T1000 (cell line): ENCODE measurements at places on chromosomes 6 and 20.

DNA sequence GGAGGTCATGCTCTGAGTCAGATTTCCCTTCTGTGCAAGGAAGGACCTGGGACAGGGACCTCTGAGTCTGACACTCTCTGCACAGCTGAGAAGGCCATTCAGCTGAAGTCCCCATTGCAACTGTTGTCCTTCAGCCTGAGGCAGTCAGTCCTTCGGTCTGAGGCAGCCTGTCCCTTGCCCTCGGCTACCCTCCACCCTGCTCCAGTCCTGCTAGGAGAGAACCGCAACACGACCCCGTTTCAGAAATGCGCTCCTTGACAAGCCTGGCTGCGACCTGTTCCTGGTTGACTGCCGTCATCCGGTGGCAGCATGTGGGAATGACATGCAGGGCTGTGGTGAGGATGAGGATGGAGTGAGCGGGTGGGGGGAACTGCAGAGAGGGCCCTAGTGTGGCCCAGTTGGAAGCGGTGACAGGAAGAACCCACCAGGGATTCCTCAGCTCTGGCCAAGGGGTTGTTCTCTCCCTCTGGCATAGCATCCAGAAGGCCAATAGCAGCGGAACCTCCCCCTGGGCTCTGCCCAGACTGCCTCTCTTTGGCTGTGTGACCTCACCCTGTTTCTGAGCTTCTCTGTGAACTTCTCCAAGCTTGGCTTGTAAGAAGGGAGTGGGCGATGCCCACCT lies 40.3 kb upstream of the ANGPT4 start:
- DNase-seq, result no peak

GRCh38 chr6:13250703-13251102 lies 77.6 kb downstream of the TBC1D7 start:
- no peak for DNase-seq

DNA sequence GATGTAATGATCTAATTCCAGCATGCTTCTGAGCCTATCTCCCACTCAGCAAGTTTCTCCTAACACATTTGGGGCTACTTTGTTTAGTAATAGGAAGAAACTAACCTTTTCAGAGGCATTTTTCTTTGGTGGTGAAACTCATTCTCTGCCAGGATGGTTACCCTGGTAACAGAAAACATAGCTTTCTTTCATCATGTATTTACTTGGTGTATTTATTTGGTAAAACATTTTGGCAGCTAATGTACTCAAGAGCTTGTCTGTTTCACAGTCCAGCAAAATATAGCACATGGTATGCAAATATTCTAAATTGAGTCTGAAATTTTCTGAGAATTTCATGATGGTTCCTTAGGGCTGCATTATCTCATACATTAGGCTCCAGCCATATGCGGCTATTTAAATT lies 100.0 kb downstream of the SLC35B3 start:
- no peak for DNase-seq

DNA sequence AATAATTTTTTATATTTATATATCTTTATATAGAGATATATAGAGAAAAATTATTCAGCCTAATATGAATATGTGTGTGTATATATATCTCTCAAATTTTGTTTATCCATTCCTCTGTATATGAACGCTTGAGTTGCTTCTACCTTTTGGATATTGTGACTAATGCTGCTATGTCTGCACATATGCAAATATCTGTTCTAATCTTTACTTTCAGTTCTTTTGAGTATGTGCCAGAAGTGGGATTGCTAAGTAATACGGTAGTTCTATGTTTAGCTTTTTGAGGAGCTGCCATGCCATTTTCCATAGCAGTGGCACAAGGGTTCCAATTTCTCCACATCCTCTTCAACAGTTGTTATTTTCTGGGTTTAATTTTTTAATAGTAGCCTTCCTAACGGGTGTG lies 72.8 kb upstream of the CEP85L start:
- DNase-seq, result no peak

GRCh38 chr20:39699166-39699725 lies 737.1 kb downstream of the DHX35 start:
- DNase-seq, result no peak

DNA sequence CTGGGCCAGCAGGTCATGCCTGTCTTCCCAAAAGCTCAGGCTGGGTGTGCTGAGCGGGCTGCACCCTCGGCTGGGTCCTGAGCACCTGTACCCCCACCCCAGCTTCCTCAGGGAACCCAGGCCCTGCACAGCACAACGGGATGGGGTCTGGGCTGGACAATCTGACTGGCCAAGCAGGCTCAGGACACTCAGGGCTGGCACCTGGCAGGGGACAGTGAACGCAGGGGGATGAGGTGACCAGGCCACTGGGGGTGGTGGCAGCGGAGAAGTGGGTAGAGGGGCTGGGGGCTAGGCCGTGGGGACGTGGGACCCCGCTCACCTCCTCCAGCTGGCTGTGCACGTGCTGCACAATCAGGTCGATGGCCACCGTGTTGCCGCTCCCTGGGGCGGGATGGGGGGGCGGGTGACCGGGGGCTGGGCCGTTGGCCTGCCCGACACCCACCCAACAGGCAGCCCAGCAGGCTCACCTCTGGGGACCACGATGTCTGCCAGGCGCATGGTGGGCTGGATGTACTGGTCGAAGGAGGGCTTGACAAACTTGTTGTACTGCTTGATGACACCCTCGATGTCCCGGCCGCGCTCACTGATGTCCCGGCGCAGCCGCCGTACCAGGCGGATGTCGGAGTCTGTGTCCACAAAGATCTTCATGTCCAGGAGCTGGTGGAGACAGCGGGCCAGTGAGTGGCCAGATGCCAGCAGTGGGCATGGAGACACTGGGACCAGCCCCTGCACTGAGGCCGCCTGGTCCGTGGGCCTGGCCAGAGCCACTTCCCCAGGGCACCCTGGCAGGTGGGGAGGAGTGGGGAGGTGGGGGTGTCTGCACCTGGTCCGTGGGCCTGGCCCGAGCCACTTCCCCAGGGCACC lies 11.9 kb downstream of the UCKL1 start:
- no peak for DNase-seq

DNA sequence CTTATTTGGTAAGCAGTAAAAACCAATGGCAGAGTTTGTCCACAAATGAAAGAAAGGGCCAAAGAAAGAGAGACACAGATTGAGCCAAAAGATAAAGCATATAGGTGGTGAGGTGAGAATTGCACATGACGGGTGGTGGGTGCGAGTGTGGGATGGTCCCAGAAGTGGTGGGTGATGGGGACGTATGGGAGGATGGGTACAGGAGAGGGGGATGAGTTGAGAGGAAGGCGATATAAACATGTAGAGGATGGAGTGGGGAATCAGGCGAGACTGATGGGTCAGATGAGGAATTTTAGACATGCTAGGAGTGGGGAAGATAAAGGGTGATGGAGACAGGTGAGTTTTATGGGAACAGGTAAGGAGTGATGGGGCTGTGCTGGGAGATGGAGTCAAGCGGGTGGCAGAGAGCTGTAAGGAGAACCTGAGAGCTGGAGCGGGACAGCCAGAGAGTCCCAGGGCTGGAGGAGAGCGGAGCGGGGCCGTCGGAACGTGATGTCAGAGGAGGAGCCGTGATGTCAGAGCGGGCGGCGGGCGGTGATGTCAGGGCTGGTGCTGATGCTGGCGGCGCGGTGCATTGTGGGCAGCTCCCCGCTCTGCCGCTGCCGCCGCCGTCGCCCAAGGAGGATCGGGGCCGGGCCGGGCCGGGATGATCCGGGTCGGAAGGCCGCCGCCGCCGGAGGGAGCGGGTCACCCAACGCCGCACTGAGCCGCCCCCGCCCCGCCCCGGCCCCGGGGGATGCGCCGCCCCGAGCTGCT lies at the start of gene TTBK1:
Gene TTBK1 (plus strand): TSS at position 574 of the 756 bp plus-strand sequence. CDS start 3,180 bp downstream, outside the sequence.
- DNase-seq, result no peak

GRCh38 chr6:7241160-7241559 lies 71.8 kb downstream of the SSR1 start:
- no peak for DNase-seq

- DNase-seq, result no peak
Observed at GRCh38 chr20:44649126-44649525, 2.4 kb downstream of the ADA start.

GRCh38 chr6:16482702-16483314 lies 244.4 kb downstream of the GMPR start:
- DNase-seq, result no peak

GRCh38 chr20:58598211-58599015 lies 52.7 kb upstream of the STX16 start:
- no peak for DNase-seq

GRCh38 chr6:69865126-69865525 lies 1.2 kb upstream of the COL19A1 start:
- DNase-seq, result no peak

DNA sequence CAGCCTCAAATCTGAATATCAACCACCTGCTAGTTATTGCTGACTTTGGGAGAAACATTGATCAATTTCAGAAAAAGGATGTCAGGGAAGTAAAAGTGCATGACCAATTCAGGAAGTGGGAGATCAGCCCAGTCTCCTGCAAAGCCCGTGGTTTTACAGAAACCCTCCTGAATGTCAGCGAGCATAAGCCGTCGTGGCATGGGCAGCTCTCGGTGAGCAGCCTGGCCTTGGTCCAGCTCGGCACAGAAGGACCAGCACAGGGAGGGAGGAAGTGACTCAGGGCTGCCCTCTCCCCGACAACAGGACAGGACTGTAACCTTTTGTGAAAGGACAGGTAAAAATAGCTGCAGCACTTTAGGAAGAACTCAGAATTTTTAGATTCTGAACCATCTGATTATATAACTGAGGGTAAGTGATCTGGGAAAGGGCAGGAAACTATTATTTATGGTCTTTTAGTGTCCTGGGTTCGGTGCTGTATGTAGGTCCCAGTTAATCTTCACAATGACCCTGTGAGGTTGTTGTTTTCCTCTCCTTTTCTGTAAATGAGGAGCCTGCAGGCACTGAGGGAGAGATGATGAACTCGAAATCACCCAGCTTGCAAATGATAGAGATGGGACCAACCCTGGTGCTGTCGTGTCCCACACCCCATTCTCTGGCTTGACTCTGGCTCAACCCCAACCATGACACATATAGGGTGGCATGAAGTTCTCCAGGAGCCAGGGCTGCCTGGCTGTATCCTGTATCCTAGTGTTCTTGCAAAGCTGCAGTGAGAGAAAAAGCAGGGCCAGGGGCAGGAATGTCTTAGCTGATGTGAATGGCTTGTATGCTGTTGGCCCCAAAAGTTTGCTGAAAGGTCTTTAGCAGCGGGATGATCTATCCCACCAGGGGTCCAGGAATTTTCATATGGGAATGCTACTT lies 37.6 kb downstream of the NRN1 start:
- DNase-seq, result no peak

DNA sequence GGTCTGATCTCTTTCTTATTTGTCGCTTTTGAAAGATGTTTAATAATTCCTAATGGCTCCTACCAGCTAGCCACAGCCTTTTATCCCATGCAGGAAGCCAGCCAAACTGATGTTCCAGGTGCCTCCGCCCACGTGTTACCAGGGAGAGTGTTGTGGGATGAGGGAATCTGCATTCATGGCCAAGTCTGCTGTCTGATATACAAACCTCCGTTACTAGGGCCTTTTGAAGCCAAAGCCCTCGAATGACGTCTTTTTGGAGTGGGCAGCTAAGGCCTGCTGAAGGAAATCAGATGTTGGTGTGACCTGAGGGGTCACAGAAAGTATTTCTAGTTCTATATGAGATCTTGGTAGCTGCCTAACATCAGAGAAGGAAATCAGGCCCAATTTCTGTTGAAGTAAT lies 21.3 kb downstream of the STK35 start:
- no peak for DNase-seq

DNA sequence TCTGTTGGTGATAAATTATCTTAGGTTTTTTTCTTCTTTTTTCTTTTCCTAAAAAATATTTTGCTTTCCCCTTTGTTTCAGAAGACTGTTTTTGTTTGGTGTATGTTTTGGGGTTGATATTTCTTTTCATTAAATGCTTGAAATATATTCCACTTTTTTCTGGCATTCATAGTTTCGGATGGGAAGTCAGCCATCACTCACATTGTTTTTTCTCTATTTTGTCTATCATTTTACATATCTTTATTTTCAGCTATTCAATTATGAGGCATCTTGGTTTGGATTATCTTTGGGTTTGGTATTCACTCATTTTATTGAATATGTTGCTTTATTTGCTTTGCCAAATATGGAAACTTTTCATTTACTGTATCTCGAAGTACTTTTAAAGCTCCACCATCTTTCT lies 600.5 kb upstream of the EYS start:
- DNase-seq, result no peak

DNA sequence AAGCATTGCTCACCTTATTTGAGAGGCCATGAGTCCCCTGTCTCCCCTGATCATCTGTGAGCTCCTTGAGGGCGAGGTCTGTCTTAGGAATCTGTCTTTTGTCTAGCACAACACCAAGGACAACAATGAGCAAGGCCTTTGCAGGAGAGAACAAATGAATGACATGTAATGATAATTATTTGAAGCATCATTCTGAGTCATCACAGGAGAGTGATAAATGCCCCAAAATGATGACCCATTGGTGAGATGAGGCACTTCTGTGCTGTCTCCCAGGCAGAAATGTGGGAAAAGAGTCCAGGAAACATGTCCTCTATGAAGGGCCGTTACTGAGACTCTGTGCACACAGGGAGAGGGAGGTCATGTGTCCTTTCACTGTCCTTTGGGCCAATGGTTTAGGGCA lies 105.2 kb upstream of the LRFN2 start:
- no peak for DNase-seq

DNA sequence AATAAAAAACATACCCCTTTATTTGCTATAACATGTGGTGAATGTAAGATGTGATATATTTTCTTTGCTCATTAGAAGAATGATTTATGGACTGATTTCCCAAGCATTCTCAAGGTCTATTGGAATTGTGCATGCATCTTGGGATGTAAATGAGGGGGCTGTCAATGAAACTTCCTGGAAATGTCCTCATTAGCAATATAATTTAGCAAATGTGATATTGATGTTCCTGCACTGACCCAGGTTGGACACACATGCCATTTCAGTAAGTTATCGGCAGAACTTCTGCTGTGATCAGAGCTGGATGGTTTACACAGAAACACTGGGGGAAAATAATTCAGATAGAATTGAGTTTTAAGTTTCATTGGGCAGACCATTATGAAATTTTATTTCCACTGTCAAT lies 99.9 kb downstream of the ELOVL4 start:
- no peak for DNase-seq

GRCh38 chr6:68651011-68651985 lies 16.2 kb downstream of the ADGRB3 start:
- DNase-seq, result no peak

DNA sequence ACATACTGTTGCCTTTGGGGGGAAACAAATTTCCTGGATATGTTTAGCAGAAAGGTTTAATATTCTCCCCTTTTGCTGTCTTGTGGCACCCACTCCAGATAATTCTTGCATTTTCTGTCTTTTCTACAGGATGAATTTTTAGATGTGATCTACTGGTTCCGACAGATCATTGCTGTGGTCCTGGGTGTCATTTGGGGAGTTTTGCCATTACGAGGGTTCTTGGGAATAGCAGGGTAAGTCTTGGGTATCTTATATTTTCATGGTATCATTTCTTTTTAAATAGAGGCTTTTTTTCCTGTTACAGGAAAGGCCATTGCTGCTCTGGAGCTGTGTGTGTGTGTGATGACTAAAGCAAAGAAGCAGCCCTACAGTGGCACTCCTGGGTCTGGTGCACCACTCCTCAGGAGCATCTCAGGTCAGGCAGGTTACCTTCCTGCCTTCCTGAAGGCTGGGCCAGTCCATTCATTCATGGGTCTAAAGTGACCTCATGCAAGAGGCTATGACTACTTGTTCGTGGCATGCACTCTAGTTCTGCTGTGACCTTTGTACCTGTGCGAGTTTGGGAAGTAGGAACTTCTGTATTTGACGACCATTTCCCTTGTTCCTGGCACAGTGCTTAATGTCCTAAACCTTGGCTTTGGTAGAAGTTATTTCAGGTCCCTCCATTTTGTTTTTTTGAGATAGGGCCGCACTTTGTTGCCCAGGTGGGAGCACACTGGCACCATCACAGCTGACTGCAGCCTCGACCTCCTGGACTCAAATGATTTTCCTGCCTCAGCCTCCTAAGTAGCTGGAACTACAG lies 2.2 kb downstream of the RAB5IF start:
- DNase-seq, result no peak

- no peak for DNase-seq
Observed at GRCh38 chr6:26309731-26310142, 55.3 kb upstream of the BTN3A2 start.
